IPS DF 19.7 (cell line): ENCODE measurements at places on chromosomes 2 and 18.

DNA sequence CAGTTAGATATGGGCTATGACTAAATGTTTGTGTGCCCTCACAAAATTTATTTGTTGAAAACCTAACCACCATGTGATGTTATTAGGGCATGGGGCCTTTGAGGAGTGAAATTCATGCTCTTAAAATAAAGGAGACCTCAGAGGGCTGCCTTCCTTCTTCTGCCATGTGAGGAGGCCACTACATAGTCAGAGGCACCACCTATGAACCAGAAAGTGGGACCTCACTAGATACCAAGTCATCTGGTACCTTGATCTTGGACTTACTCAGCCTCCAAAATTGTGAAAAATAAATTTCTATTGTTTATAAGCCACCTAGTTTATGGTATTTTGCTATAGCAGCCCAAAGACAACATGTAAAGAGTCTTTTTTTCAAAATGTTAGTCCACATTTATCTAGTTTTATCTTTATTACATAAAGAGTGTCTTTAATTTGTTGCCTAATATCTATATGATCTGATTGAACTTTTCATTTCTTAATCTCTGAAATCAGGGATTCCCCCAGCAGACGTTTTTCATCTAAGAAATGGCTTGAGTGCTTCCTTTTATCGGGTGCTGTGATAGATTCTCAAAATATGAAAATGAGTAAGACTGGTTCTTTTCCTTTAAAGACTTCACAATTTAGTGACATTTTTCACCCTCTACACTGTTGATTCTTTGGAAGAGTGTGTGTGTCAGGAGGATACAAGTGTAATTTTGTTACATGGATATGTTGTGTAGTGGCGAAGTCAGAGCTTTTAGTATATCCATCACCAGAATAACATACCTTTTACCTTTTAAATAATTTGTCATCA is 34.2 kb downstream of the PMS1 start:
- DNase-seq, result no peak

GRCh38 chr2:168852481-168852880 is 37.7 kb downstream of the SPC25 start:
- DNase-seq, result no peak

- DNase-seq, result no peak
These were observed 15.1 kb downstream of the DOCK10 start for GRCh38 chr2:225027061-225027762.

DNA sequence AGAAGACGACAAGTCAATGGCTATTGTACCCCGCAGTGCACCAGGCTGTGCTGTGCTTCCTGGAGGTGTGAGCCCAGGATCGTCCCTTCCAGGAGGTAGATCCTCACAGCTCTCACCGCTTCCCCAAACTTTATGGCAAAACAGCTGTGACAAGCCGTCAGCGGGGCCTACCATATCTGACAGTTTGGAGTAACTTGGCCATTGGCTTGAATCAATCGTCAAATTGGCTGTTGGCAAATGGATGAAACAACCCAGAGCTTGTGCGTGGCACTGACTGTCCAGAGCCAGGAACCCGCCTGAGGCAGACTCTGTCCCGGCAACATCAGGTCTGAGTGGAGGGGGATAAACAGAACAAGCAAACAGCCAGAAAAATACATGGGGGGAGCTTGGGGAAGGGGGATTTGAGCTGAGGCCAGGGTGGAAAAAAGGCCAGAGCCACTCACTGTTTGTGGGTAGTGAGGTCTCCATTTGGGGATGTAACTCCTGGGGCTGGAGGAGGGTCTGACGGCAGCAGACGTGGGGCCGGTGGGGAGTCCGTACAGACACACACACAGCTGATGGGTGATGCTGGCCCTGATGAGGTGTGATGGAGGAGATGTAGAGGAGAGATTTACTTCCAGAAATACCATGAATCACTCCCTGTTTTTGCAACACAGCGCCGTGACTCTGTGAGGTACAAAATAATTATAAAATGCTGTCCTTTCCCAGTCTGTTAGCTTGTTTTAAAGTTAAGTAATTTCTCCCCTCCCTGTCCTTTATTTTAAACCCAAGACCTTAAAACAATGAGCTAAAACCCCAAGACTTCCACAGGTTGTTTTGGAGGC is 174.8 kb downstream of the TWIST2 start:
- DNase-seq, result no peak

DNA sequence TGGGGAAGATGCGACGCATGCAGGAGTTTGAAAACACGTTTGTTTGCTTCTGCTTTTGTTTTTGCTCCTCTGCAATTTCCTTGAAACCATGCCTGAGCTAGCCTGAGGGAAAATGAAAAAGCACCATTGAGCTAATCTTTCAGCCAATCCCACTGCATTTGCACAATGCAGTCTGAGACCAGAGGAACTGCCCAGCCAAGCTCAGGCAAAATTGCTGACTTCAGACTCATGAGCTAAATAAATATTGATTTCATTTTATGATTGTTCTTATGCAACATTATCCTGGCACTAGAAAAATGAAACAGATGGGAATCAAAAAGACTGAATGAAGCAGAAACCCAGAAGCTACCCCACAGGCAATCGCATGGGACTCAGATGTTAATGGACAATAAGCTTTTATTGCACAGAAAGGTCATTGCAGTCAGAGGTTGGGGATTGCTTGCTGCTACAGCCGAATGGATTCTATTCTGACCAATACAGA is 37.0 kb downstream of the TPRKB start:
- DNase-seq, result no peak

DNA sequence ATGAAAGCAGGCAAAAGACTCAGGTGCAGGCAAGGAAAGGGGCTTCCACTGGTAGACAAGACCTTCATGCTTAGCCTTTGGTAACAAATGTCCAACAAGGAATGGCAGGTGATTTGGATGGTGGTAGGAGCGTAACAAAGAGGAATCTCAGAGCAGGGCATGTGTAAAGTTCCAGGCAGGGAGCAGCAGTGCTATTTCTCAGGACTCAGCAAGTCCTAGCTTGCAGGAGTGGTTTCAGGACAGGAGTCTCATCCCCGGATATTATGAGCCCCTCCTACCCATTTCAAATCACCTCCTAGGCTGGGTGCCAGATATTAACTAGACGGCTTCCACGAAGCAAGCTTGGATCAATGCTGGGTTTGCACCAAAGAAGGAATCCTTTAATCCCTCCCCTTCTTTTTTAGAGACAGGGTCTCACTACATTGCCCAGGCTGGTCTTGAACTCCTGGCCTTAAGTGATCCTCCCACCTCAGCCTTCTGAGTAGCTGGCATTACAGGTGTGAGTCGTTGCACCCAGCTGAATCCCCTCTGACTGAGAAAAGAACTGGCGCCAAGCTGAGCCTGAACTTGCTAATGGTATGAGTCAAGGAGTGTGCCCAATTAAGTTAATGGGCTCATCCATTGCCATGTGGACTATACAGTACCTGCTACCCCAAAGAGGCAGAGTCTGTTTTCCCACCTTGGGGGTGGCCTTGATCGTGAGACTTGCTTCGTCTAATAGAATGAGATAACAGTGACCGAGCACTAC is 190.3 kb downstream of the ARL4C start:
- DNase-seq, result no peak

DNA sequence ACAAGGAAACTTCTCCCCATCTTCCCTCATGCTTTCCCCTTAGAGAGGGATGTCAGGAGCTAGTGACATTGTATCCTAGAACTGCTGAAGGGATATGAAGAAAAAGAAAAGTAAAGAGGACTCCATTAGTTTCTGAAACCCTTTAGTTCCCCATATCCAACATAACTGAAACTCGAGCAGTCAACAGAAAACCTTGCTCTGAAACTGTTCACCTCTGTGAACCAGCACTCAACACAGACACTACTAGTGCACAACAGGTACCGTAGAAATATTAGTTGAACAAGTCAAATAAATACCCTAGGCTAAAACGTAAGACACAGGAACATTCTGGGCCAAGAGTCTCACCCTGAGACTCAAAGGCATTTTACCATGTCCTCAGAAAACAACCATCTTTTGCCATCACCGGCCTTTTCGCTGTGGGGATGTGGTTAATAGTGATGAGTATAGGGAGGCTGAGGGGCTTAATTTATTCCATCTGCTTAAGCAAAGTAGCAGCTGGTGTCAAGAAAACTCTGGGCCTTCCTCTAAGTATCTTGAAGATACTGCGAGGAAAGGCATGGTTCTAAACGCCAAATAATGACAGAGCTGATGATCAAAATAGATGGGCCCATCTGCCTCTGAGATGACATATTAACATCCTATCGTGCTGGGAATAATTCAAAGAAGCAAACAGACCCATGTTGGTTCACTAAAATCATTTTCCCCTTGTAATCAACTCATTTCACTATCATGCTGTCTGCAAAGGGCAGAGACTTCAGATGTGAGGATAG is 156.8 kb downstream of the STK39 start:
- no peak for DNase-seq

DNA sequence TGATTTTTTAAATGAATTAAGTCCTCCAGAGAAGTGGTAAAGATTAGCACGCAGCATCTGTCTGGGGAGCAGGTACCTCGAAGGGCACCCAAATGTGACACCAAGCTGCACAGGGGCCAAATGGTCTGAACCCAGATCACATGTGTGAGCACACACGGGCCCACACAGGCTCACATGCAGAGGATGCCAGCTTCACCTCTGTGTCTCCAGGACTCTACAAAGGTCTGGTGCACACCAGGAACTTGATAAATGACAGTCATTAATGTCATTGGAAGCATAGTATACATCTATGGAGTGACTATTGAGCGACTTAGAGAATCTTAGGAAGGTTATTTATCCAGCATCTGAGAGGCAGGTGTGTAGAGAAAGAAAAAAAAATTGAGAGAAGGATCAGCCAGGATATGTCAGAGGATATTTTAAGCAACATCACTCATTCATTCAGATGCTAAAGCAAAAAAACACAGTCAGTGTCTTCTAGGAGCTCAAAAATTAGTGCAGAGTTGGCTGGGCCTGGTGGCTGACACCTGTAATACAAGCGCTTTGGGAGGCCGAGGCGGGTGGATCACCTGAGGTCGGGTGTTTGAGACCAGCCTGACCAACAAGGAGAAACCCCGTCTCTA is 23.2 kb downstream of the GYPC start:
- no peak for DNase-seq

- DNase-seq, result no peak
These were observed 49.3 kb downstream of the DNMT3A start for GRCh38 chr2:25292408-25292807.

DNA sequence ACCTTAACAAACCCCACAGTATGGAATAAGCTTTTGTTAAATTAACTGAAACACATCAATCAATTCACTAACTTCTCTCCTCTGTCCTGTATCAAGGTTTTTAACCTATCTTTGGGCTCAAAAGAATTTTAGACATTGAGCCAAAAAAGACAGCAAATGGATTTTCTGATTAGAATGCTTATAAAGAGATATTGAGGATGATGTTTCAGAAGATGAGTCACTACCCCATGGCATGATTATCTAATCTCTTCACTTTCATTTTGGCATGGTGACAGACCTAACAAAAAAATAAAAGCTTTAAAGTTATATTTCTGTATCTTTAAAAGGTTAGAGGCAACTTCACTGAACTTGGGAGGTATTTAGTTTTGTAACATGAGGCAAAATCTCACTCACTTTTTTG is 55.5 kb downstream of the SGPP2 start:
- no peak for DNase-seq

DNA sequence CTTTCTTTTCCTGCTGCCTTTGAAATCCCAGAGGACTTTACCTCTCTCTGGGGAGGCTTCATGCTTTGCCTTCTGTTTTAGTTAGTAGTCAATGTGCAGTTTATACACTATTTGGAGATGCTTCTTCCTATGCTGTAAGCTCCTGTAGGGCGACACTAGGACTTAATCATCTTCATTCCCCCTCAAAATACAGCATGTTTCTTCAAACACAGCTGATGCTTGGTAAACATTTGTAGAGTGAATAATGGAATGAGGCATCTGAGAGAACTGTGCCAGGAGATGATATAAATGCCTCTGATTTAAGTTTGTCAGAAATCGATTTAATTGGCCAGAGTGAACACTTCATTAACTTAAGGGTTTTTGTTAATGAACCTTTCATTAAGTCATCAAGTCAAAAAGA is 43.4 kb downstream of the LHCGR start:
- DNase-seq, result no peak

DNA sequence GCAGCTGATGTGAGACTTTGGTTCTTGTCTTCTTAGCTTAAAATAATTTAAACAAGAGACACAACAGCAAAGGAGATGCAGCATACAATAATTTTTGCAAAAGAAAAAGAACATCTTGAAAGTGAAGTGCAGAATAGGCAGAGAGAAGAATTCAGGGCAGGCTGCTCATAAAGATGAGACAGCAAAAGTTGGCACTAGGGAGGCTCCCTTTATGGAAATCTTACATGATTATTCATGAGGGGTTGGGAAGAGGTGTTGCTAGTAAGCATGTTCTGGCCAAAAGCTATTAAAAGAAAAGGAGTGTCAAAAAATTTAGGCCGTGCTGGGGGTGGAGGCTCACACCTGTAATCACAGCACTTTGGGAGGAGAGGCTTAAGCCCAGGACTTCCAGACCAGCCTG is 4.2 kb upstream of the ALPP start:
- no peak for DNase-seq

GRCh38 chr2:201908901-201909300 is 102.6 kb downstream of the CDK15 start:
- DNase-seq, result no peak

- no peak for DNase-seq
These were observed 326.9 kb upstream of the SMIM21 start for GRCh38 chr18:75754433-75754832.

- no peak for DNase-seq
These were observed 44.7 kb downstream of the MARCO start for GRCh38 chr2:118986738-118987137.

- DNase-seq, result no peak
These were observed 14.4 kb upstream of the REL start for GRCh38 chr2:60867007-60867406.

- no peak for DNase-seq
These were observed 195.0 kb downstream of the CYP26B1 start for GRCh38 chr2:71952572-71953188.

DNA sequence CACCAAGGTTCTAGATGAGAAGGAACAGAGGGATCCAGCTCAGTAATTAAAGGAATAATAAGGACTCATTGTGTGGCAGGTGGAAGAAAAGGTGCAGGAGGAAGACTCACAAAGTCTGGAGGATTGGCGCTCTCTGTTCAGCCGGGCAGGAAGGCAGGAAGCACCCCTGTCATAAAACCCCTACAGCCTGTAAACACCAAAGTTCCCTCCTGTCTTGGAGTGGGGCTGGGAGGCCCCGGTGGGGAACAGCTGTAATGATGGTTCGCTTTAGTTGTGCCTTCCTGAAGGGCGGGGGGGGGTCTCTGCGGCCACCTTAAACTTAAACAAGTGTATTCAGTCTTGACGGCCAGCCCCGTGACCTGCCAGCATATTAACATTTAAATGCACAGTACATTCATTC is 84.3 kb downstream of the GBX2 start:
- DNase-seq, result no peak

DNA sequence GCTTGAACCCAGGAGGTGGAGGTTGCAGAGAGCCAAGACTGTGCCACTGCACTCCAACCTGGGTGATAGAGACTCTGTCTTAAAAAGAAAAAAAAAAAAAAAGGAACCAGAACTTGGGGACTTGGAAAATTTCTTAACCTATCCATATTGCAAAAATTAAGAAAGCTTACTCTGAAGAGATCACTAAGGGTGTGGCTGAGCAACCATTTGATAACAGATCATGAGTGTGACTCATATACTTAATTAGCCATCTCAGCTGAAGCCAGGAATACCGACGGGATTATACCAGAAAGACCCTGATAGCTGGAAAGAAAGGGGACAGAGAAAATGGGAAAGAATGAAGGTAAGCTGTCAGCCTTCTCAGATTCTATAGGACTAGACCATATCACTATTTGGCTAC is 7.1 kb upstream of the ADD2 start:
- no peak for DNase-seq

- DNase-seq, result no peak
These were observed 11.6 kb downstream of the CFLAR start for GRCh38 chr2:201127570-201127969.

- no peak for DNase-seq
These were observed 32.8 kb downstream of the COBLL1 start for GRCh38 chr2:164808776-164809175.
